NCI-H1417 (cell line): ENCODE measurements at places on chromosomes 13 and 19.

DNA sequence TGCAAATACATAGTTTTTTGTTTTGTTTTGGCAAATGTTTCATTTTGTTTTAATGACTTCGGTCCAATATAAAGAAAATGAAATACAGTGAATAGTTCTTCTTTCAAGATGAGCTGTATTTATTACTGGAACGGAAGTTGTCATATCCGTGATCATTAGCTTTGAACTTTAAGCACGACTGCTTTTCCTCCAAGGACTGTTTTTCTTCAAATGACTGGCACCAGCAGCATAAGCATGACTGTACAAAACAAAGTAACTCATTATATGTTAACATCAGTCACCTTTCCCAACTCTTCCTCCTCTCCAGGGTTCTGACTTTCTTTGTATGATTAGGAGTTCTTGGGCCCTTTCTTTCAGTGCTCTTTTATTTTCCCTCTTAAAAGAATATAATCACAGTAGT is 20.5 kb downstream of the EDNRB start:
- DNase-seq, result peak; percentile 64

DNA sequence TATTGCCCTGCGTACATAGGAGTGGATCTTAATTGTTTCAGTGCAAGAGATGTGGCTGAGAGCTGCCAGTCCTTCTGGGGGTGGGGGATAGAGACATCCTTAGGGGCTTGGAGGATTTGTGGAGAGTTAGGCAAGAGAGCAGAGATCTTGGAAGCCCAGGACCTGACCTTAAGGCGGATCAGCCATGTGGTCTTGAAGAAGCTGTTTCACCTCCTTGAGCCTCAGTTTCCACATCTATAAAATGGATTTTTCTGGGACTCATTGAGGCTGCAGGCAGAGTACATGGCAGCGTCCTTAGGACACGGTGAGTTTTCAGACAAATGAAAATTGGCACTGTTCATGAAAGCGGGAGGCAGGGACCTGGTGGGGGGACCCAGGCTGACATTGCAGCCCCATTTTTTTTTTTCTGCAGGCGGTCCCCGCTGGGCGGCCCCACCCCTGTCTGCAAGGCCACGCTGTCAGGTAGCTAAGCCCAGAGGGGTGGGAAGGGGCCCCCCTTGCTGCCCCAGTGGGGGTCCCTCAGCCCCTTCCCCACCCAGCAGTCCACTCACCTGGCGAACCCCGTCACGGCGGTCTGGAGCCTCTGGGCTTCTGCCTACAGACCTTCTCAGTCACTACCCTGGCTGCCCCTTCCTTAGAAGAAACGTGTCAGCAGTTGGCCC is 30.0 kb downstream of the PDE4A start:
- DNase-seq, result no peak

GRCh38 chr13:80180740-80181355 is 160.1 kb downstream of the SPRY2 start:
- DNase-seq, result no peak

- no peak for DNase-seq
Observed at GRCh38 chr19:28495046-28495445, 717.9 kb downstream of the UQCRFS1 start.

DNA sequence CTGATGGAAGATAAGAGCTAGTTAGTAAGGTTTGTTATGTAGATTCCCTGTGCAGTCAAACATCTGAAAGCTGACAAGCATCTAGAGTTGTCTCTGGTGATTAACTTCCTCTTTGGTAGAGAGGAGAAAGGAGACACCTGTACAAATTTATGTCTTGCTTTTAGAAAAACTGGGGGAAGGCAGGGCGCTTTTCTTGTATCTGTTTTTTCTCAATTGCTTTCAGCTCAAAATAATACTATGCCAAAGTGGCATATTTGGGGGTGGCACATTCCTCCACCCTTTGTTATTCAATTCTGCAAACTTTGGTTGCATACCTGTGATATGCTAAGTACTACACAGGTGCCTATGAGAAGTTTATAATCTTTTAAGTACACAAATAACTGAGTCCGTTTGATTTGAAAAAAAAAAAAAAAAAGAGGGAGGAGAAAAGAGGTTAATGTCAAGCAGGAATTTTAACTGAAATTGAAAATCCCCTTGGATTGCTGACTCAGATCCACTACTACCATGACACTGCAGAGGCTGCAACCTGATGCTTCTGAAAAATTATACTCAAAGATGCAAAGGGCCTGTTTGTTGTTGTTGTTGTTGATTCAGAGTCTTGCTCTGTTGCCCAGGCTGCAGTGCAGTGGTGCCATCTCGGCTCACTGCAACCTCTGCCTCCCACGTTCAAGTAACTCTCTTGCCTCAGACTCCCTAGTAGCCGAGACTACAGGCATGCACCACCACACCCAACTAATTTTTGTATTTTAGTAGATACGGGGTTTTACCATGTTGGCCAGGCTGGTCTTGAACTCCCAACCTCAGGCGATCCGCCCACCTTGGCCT is 164.8 kb upstream of the NBEA start:
- DNase-seq, result no peak
